ENCODE measurements at places on chromosomes 6 and 20. TPM values are rescaled to one million over a fixed set of nuclear protein-coding genes. Genes with fewer than 3 reads are reported as not detected.

- no peak for DNase-seq
Measured at GRCh38 chr6:87391334-87391733, 16.4 kb upstream of the CFAP206 start.

DNA sequence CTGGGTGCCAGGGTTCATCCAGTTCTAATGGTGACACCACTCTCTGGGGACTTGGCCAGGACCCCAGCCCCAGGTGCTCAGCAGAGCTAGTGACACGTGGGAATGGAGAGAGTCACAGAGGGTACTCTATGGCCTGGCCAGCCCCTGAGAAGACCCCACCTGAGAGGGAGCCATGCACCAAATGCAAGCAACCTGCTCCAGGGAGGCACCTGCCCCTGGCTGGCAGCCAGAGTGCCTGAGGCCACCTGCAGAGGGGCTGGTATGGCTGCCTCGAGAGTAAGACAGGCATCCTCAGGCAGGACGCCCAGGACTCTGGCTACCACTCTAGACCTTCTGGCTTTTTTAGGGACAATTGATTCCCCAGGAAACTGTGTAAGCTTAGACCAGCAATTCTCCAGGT lies 38.6 kb upstream of the CST7 start:
- no peak for DNase-seq

GRCh38 chr6:160534050-160534696 lies 129.9 kb downstream of the LPA start:
- peak; percentile 53 for DNase-seq

GRCh38 chr6:165876588-165876987 lies 213.5 kb upstream of the PDE10A start:
- no peak for DNase-seq

DNA sequence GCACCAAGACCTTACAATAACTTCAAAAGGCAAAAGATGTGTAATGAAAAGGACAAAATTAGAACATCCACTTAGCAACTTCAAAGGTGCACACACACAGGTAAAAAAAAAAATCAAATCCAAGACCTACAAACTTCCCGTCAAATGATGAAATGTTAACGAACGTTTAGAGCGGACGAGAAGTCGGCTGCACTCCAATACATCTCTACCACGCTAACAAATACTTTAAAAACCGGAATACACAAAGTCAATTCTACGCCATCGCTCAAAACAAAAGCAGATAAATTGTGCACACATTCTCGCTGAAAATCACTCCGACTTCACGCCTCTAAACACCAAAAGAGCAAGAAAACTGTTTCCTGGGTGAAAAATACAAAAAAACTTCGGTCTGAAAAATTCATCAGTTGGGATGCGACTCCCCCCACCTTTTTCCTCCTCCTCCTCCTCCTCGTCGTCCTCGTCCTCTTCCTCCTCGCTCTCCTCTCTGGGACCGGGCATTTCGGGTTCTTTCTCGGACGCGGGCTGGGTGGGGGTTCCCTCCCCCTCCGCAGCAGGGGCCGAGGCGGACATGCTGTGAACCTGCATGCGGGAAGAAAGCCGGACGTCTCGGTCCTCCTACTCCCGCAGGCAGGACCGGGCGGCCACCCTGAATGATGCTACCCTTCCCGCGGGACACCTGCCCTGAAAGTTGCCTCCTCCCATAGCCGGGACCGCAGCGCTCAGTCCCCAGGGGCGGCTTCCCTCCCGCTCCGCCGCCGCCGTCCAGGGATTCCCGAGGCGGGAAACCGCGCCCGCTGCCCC lies 712 bp downstream of the DEK start:
- peak; percentile 44 for DNase-seq

- no peak for DNase-seq
Measured at GRCh38 chr6:81996414-81996813, 243.9 kb upstream of the TENT5A start.

- DNase-seq = no peak
Measured at GRCh38 chr6:160505970-160506369, 157.8 kb downstream of the SLC22A3 start.

GRCh38 chr20:53163486-53163885 lies 191.3 kb downstream of the TSHZ2 start:
- DNase-seq = no peak

GRCh38 chr6:136016228-136017225 lies 165.0 kb downstream of the PDE7B start:
- no peak for DNase-seq

- DNase-seq = peak; percentile 25
Measured at GRCh38 chr6:159969204-159969912, 476 bp downstream of the IGF2R start.

DNA sequence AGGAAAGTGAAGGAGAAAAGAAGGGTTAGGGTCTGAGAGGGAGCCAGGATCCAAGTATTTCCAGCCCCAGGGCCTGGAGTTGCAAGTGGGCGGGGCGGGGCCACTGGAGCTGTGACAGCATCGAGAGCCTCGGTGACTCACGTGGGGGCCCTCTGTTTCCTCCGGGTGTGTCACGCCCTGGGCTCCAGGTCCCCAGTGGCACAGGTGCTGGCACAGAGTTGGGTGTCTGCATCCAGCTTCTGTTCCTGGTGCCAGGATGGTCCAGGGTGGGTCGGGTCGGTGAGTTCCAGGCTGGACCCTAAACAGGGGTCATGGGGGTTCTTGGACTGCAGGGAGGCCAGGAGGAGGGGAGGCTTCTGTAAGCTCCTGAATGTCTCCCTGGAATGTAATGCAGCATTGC lies 16.7 kb downstream of the RAET1L start:
- DNase-seq = no peak

DNA sequence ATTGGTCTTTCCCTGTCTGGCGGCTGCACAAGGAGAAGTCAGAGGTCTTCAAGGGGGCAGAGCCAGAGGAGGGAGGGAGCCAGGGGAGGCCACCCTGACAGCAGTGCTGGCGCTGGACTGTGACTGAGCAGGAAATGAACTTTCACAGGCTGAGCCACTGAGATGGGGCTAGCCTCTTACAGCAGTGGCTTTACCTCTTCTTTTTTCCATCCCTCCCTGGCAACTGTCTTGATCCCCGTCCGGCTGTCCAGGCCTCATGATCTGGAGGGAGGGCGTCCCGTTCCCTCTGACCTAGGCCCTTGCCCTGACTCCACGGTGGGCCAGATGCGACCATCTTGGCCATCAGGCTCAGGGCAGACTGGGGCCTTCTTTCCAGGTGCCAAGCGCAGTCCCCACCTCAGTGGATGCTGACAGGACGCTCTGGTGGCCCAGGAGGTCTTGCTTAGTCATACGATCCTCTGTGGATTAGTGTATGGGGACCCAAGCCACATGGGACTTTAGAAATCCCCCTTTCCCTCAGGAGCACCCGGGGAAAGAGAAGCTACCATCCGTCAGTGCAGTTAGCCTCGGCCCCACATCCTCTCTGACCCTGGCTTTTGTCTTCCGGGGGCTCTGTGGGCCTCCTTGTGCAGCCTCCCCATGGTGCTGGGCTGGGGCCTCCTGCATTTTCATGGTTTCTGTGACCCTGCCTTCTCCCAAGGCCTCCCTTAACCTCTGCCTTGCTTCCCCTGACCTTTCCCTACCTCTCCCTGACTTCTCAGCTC lies 57.4 kb upstream of the CCDC167 start:
- DNase-seq = no peak

Gene SNRPB
- 132 TPM for total RNA-seq

Gene CENPQ
- total RNA-seq = 1.3 TPM

Gene SERINC3
- total RNA-seq = 77.3 TPM

Gene ANKRD60
- total RNA-seq = not detected

Gene OPRM1
- total RNA-seq = not detected
